Stimulated activated CD8-positive, alpha-beta memory T cell treated with anti-CD3 and anti-CD28 coated beads, Interleukin-4, amount 100 ng/mL, for 4 hours (primary cell): ENCODE measurements at places on chromosomes 6 and 20.

DNA sequence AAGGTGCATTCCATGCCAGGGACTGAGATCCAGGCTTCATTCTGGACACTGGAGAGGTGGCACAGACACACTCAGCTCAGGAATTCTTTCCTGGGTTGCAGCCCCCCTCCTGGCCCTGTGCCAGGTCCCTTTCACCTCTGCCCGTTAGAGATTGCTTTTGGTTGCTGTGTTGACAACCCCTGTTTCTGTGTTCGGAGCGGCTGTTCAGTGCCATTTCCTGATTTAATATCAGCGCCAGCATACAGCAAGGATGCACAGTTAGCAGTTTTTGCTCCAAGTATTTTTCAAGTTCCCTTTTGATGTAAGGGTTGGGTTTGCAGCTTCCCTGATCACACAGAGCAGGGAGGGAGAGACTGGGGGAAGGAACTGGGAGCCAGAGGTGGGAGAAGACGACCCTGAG, 8.5 kb upstream of the MAFB start:
- no peak for DNase-seq

- DNase-seq, result no peak
Measured at GRCh38 chr6:23145781-23146180, 576.4 kb downstream of the HDGFL1 start.

GRCh38 chr6:96899019-96899418, 1.3 kb upstream of the NDUFAF4 start:
- no peak for DNase-seq

GRCh38 chr6:143564484-143565017, 53.0 kb upstream of the FUCA2 start:
- DNase-seq, result no peak

GRCh38 chr6:148831531-148831930, 84.7 kb downstream of the UST start:
- no peak for DNase-seq
